ENCODE measurements at places on chromosomes 2 and 18. TPM values are rescaled to one million over a fixed set of nuclear protein-coding genes. Genes with fewer than 3 reads are reported as not detected.

GRCh38 chr2:234401426-234401825 lies 95.5 kb downstream of the ARL4C start:
- no peak for DNase-seq

GALNT14 gene
- total RNA-seq = 3.2 TPM

GRCh38 chr18:76357585-76358260 lies 137.3 kb downstream of the ZNF516 start:
- no peak for DNase-seq

DNA sequence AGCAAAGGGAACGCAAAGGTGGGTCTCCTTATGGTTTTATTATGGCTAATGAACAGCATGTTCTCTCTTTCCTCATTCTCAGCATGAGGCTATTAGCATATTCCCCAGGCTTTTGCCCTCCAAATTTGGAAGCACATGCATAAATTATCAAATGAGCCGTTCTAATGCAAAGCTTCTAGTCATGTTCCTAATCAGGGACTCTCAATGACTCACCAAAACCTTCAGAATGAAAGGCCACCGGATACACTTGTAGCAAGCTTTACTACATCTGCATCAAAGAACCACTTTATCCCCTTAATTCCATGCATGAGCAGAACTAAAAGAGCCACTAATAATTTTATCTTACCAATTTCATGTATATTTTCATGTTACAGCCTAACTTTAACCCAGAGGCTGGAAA lies 310.5 kb downstream of the LRATD1 start:
- no peak for DNase-seq

ATRAID gene
- 342 TPM for total RNA-seq

DNA sequence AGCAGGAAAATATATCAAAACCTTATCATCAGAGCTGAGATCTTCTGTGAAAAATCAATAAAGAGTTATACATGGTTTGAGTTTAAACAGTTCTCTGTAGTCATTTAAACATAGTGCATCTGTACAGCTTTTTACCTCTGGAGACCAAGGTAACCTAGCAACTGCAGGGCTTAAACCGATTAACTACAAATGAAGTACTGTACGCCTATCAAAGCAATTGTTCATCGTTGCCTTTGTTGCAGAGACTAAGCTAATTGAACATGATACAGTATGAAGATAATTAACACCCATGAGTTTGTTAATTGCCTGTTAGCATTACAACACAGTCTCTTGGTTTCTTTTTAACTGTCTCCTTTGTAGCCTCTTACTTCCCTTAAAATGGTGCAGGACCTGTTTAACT lies 147.9 kb downstream of the LNPK start:
- DNase-seq = no peak

DOK1 gene
- 3.1 TPM for total RNA-seq

GRCh38 chr2:159942146-159942545 lies 120.3 kb downstream of the PLA2R1 start:
- DNase-seq = no peak

- DNase-seq = no peak
Measured at GRCh38 chr2:178345951-178346350, 105.0 kb downstream of the PRKRA start.

GRCh38 chr2:196208915-196209314 lies 37.5 kb upstream of the STK17B start:
- DNase-seq = no peak

- no peak for DNase-seq
Measured at GRCh38 chr2:16174693-16175045, 234.3 kb downstream of the MYCN start.

GRCh38 chr2:217075268-217076057 lies 215.6 kb upstream of the TNP1 start:
- DNase-seq = peak; percentile 59

DNA sequence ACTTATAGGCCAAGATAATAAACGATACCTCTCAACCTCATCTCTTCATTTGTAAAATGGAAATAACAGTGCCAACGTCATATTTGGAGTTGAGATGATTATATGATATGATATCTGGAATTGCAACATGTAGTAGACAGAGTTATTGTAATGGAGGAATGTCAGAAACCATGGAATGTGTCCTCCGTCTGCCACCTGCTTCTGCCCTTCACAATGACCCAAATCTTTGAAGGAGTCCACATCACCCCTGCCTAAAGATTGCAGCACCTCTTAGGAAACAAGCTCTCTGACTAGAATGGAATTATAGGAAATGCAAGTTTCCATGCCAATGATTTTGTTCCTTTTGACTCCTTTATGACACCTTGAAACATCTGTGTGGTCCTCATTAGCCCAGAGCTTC lies 14.9 kb downstream of the NR4A2 start:
- DNase-seq = no peak

DNA sequence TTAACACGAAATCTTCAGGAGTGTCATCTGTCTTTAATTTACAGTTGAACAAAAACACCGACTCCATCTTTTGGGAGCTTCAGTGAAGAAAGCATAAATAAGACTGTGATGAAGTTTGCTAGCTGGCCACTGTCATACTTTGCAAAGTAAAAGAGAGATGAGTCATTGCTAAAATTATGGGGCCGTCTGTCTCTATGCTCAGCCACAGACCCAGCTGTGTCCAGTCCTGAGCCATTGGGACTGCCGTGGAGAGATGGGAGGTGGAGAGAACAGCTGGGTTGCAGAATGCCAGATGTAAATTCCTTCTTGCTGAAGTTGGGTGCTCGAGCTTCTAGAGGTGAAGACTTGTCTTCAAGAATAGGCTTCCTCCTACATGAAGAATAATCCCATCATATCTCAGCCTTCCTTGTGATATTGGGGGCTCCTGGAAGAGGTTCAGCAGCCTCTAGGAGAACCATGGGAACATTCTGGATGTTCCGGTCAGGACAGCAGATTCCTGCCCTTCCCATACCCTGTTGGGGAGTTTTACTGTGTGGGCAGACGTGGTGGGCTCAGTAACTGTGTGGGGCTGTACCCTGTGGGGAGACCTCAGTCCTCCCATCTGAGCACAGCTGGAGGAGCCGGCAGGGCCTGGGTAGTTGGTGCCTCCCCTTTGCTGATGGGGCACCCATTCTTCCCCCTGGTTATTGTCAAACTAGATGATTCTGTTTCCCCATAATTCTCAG lies 71.1 kb downstream of the LDLRAD4 start:
- DNase-seq = peak; percentile 42

POTEE gene
- total RNA-seq = not detected

GPR75 gene
- 1.1 TPM for total RNA-seq

DNA sequence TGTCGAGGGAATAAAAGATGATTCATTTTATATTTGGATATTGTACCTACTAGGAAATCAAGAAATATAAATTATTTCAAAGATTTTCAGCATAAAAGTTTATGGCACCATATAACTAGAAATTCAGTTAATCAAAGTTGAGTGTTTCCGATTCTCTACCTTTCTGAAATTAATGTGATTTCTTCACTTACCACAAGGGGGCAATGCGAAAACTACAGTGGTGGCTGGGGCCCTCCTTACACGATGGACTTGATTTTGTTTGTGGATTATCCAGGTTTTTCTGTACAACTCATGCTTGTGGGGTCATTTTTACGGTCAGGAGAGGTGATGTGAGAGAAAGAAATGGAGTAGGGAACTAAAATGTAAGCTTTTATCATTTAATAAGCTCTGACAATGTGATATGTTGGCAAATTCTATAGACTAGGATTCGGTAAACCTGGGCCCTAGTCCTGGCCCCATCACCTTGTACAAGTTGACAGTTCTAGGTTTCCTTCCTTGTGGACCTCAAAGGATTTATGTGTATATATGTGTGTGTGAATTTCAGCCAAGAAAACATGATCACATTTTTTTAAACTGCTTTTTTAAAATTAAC lies 47.6 kb downstream of the G6PC2 start:
- DNase-seq = peak; percentile 9

DNA sequence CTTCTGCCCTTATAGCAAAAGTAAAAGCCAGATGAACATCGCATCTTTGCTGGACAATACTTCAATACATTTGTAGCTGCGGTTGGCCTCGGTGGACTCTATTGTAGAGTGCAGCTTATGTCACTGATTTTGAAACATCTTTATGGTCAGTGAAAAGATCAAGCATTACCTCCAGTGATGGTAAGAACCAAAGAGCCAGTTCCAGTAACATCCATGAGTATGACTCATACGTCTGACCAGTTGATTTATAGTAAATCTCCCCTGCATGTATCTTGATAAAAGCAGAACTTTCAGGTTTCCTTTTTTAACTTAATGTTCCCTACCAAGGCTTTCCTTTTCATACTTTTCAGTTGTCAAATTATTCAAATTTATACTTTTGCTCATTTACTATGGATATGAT lies 119.2 kb upstream of the HNRNPA3 start:
- no peak for DNase-seq

KCNF1 gene
- not detected for total RNA-seq

UGT1A9 gene
- total RNA-seq = not detected

- DNase-seq = no peak
Measured at GRCh38 chr2:189362283-189362682, 79.0 kb upstream of the WDR75 start.

RAMP1 gene
- 6.2 TPM for total RNA-seq

- no peak for DNase-seq
Measured at GRCh38 chr18:8776013-8776943, 70.9 kb downstream of the MTCL1 start.

GRCh38 chr2:55056024-55056521 lies 5.8 kb upstream of the RTN4 start:
- DNase-seq = peak; percentile 74

GRCh38 chr2:46689993-46690392 lies 210.6 kb downstream of the TMEM247 start:
- peak; percentile 40 for DNase-seq

- DNase-seq = peak; percentile 6
Measured at GRCh38 chr2:82023710-82024109, 1719.2 kb upstream of the LRRTM1 start.

DNA sequence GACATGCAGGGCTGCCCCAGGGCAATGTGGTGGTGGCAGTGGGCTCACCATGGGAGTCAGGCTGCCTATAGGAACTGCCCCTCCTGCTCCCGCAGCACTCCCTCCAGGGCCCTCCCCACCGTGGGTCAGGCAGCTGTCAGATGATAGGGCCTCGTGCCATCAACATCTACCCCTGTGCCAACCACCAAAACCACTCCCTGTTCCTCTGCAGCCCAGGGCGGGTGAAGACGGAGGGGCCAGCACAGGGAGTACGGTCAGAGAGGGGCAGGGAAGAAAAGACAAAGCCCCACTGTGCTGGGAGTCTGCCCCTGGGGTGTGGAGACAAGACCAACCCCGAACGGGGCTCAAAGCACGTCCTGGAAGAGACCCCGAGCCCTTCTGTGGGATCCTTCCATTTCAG lies 97.4 kb downstream of the TNS1 start:
- DNase-seq = no peak

DCDC2C gene
- not detected for total RNA-seq

DNA sequence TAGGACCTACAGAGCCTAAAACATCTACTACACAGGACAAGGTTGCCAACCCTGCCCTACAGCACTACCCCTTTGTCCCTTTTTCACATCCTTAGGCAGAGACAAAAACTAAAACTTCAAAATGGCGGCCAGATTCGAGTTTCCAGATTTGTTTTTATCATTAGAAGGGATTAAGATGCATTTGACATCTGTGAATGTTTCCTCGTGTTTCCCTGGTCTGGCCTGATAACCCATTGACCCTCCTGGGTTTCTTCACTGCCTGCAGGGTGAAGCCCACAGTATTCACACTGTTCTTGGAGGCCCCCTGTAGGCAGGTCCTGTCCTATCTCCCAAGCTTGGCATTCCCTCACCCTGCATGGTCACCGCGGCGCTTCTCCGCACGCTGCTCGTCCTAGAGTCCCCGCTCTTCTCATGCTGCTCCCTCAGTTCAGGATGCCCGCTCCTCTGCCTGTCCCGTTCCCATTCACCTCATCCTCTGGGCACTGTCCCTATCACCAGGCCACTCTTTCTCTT lies 67.6 kb downstream of the TPGS2 start:
- no peak for DNase-seq

DNA sequence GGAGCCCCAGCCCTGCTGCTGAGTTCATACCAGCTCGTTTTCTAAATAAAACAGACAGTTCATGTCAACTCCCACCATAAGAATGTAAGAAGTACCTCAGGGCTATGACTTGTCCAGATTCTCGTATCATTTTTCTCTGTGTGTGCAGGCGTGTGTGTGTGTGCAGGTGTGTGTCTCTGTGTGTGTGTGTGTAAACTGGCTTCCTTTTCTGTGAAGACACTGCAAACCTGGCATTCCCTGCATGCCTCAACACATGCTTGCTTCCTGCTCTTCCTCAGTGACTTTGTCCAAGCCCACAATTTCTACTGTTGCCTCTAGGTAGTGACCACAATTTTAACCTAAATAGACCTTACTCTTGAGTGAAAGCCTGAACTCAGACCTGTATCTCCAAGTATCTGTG lies 879.0 kb downstream of the SLC4A3 start:
- no peak for DNase-seq

GRCh38 chr18:36350251-36350651 lies 52.7 kb downstream of the FHOD3 start:
- no peak for DNase-seq

DNA sequence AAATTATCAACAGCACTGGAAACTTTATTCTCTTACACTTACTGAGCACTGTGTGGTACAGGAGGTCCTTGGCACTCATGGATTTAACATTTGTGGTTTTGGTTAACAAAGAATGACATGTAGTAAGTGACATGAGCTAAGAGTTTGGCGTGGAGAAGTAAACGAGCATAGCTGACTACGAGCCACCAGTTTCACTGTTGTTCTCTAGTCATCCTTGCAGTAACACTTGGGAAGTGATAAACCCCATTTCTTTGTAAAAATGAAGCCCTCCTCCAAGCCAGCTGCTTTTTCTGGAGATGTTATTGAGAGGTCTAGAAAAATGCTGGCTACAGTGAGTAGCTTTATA lies 32.7 kb downstream of the QPCT start:
- peak; percentile 90 for DNase-seq

TMEFF2 gene
- 0.10 TPM for total RNA-seq

DNA sequence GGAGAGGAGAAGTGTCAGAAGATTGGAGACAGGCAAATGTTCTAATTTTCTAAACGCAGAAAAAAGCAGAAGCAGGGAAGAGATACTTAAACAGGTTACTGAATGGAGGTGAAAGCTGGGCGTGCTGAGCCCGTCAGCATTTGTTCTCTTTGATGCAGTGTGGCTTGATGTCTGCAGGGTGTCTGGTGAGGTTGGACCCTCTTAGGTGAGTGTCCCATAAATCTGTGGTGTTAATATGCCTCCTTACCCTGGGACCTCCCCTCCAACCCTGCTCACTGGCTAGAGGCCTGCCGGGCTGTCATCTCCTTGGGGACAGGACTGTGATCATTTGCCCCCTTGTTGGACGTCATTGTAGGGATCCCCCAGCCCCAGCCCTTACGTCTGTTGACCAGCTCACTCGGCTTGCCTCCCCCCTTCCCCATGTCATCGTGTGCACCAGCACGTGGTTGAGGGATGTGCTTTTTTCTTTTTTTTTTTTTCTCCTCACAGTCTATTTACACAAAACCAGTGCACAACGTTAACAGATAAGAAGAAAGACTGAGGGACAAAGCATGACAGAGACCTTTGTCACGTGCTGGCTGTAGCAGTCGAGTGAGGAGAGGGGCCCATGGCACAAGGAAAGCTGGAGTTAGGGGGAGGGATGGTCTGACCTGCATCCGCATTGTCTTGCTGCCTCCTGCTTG lies 56.4 kb downstream of the NCK2 start:
- DNase-seq = no peak

GRCh38 chr2:171550613-171551012 lies 28.3 kb downstream of the CYBRD1 start:
- no peak for DNase-seq

- DNase-seq = no peak
Measured at GRCh38 chr18:13756261-13756660, 29.8 kb downstream of the RNMT start.

GPBAR1 gene
- not detected for total RNA-seq

- no peak for DNase-seq
Measured at GRCh38 chr2:41460661-41461060, 587.2 kb upstream of the PKDCC start.

All from RPMI7951 (cell line).